ENCODE measurements at places on chromosomes 16 and 17.

DNA sequence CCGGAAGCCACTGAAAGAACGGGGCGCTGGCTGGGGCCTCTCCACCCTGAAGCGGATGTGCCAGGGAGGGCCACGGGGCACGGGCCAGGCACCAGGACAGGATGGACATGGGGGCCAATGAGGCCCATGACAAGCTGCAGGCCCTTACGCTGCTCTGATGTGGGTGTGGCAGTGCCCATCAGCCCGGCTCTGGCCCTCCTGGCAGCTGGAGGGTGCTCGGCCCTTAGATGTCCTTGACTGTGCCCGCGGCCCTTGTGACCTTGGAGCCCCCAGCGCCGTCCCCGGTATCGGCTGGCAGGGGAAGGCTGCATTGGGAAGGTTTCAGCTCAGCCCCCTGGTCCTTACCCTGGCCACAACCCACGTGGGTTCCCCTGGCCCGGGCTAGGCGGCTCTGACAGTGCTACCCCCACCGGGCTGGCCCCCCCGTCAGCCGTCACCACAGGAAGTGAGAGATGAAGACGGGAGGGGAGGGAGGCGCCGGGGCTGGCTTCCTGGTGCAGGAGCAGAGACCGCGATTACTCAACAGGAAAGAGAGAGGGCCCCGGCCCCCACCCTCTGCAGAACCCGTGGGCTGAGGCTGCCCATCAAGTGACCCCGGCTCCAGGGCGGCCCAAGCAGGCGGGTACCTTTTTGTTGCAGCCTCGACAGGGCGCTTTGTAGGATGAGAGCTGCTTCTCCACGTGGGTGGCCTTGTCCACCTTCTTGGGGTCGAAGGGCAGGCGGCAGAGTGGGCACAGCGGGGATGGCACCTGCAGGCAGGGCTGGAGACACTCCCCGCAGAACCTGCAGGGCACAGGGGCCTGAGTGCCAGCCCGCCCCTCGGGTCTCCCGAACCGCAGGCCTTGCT, 5.3 kb downstream of the RNF166 start:
- DNase-seq: peak; percentile 84

DNA sequence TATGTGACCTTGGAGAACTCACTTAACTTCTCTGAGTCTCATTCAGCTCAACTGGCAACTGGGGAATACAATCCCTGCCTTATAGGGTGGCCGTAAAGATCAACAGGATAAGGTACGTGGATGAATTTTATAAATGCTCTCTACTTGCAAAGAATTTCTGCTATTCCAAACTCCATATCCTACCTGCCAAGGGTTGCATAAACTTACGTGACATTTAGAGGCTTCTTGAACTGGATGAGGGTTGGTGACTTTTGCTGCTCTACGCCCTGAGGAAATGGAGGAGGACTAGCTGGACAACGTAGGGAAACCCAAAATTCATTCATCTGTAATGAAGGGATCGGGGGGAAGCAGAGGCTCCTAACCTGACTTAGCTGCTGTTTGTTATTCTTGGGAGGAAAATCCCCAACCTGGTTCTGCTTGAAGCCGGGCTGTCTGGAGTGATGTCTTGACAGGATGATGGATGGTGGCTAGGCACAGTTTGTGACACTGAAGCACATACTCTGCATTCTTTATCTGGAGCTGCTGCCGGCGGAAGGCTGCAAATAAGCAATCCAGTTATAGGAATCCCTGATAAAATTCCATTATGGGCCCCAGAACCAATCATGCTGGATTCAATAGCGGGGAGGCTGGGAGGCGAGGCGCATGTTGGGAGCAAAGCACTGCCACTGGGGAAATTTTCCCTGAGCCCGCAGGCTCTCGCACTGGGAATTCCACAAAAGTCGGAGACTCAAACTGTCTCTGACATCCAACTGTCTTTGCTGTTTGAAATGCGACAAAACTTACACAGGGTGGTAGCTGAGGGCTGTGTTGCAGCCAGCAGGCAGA, 94.7 kb upstream of the SDK2 start:
- no peak for DNase-seq

DNA sequence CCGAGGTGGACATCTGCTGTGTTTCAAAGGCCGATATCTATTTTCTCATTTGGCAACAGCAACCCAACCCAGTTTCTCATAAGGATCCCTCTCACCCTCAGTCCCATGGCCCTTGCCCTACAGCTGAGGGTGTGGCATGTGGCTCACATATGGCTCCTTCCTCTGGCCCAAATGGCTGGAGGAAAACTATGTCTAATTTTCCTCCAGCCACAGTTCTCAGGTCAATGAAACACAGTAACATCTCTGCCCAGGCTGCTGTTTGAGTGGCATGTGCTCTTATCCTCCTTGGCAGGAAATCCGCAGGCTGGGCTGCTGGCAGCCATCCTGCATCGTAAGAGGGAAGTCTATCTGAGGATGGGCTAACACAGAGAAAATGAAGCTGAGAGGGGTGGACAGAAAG, 24.1 kb downstream of the SERPINF1 start:
- no peak for DNase-seq

DNA sequence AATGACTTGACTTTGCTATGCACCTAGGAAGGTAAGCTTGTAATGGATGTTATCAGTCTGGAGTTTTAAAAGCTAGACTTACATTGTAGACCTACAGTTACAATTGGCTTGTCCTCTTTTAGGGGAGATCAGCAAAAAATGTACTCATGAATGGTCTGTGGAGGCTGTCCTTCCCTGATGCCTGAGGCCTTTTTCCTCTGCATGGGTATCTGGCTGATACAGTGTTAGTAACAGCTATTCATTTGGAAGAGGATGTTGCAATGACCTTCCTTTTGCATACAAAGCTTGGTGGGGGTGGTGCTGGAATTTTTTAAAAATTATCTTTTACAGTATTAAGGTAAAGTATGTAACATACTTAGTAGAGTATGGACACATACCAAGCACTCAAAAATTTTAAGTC, 525.5 kb downstream of the KIF2B start:
- DNase-seq: no peak

DNA sequence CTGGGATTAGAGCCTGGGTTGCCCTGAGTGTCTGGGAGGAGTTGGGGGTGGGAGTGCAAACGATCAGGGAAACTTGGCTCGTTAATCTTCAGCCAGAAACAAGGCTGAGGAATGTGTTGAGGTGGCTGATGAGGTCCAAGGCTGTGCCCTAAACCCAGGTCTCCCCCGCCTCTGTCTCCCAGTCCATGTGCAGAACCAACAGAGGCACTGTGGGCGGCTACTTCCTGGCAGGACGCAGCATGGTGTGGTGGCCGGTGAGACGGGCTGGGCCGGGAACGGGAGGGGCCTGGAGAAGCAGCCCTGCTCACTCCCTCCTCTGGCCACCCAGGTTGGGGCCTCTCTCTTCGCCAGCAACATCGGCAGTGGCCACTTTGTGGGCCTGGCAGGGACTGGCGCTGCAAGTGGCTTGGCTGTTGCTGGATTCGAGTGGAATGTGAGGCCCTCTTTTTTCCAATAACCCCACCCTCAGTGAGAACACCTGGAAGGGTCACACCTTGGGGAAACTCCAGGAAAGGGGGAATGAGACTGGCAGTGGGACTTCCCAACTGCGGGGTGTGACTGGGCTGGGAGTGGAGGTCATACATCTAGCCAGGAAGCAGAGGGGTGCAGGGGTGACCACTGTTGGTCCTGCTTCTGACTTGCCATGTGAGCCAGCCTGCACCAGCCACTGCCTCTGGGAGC, 1.7 kb downstream of the SLC5A2 start:
- DNase-seq: no peak

GRCh38 chr17:61442878-61443474, 9.2 kb upstream of the TBX4 start:
- DNase-seq: no peak

GRCh38 chr17:81429821-81430551, 34.7 kb downstream of the BAHCC1 start:
- no peak for DNase-seq

GRCh38 chr17:42411361-42411760, 11.7 kb downstream of the CAVIN1 start:
- DNase-seq: no peak

DNA sequence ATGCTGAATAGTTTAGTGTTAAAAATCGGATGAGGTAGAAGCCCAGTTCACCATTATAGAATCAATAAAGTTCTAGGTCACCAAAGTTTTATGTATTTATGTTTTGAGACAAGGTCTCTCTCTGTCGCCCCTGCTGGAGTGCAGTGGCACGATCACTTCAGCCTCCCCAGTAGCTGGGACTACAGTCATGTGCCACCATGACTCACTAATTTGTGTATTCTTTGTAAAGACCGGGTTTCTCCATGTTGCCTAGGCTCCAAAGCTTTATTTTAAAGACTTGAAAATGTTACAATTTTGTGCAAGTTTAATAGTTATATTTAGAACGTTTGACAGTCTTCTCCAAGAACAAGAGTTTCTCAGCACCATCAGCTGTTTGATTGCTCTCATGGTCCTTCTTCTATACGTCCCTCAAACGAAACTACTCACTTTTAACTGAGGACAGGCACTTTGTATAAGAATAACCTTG, 32.1 kb downstream of the NDE1 start:
- DNase-seq: peak; percentile 46

GRCh38 chr17:11182430-11182829, 58.6 kb upstream of the SHISA6 start:
- no peak for DNase-seq

- DNase-seq: no peak
Observed at GRCh38 chr16:30565526-30565925, 6.0 kb downstream of the ZNF688 start.

DNA sequence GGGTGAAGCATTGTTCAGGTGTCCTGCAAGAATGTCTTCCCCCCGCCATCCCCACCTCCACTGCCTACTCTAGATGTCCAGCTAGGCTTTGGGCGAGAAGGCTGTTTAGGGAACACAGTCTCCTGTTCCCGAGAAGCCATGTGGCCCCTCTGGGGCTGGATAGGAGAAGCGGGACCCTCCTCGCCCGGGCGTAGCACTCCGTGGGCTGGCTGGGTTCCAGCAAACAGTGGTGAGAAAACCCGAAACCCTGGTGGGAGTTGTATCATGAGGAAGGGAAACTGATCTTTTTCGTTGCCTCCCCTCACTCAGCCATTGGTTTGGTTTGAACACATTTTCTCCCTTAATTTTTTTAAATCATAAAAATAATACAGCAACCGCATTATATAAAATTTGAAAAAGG, 56.6 kb downstream of the IRF8 start:
- DNase-seq: no peak

DNA sequence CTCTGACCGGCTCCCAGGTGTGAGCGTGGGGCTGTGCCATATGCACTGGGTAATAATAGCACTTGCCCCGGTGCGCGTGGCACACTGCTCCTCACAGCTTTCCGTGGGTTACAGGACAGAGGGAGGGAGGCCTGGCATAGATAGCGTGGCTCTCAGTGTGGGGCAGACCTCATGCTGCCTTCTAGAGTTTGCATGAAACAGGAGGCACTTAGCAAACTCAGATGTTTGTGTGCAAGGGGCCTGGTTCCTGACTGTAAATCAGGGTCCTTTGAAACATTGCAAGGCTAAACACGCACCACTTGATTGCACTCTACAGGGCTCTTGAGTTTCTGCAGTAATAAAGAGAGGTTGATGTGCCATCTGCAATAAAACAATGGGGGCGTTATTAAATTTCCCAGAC, 101.7 kb downstream of the RPTOR start:
- DNase-seq: no peak

DNA sequence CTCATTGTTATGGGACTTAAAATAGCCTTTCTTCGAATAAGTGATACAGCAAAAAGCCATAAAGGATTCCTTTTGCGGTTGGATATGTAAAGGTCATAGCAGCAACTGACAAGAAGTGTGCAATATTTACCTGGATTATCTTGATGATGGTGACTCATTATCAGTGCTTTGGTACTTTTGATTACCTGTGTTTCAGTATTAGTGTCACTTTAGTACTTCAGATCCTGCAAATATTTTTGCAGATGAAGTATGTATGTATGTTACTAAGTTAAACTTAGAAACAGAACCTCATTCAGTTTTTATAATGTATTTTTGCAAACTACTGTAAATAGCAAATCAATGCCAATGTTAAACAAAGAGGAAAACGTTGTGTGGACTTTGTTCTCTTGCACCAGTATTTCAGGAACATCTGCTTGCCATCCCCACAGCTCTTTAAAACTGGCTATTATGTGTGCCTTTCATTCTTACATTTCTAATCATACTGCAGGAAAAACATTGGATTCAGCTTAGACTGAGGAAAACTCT, 10.5 kb downstream of the CNEP1R1 start:
- DNase-seq: no peak

DNA sequence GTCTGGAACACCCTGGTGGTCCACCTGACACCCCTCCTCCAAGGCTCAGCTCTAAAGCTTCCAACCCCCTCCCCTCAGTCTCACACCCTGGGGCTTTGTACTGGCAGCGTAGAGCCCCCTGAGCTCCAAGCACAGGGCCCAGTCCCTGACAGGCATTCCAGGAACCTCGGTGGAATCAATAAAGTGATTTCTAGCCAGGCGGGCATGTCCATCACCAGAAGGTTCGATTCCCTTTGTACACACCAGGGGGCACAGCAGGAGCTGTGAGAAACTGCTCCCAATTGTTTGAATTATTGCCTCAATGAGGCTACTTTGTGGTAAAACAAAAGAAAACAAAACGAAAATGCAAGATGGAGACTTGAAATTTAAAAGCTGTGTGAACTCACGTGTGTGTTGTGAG, 51.8 kb downstream of the SMPD3 start:
- DNase-seq: peak; percentile 71

DNA sequence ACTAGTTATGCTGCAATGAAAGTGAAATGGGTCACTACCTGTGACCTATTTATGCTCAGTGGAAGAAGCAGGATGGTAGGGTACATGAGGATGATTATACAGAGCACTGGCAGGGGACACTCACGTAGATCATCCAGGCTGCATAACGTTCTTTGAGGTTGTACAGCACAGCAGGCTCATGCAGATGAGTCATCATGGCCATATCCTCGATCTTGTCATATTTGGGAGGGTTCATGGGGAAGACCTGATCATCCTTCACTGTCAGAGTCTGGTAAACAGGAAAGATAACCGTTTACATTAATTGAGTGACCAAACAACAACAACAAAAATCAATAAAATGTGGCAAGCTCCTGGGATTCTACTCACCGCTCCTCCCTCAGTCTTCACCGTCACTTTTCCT, 2.1 kb downstream of the MYH2 start:
- no peak for DNase-seq

DNA sequence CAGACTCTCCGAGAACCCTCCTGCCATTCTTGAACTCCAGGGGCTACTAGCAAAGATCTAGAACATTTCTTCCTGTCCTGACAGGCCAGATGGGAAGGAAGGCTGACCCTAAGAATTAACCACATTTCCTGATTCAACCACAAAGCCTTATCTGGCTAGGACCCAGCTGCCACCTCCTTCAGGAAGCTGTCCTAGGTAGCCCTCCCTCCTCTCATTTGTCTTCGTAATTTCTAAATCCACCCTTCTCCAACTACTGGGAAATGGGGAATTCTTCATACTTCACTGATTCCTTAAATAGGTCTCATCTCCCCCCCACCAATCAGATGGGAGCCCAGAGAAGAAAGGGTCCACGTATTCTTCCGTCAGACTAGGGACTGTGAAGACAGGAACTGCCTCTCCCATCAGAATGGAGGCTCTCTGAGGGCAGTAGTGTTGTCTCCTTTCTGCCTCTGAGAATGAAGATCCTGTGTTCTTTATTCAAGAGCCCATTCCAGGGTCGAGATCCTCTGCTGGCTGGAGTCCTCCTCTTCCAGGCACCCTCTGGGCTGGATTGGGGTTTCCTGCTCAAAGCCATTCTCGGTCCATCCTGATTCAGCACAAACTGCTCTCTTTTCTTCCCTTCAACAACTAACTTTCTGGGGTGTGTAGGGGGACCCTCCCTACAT, 2.1 kb downstream of the SAMD14 start:
- no peak for DNase-seq

GRCh38 chr17:36532435-36532975, 2.2 kb downstream of the MYO19 start:
- no peak for DNase-seq
